ENCODE measurements at places on chromosomes 7 and 10.

- no peak for DNase-seq
Measured at GRCh38 chr7:91050677-91051076, 213.6 kb upstream of the FZD1 start.

GRCh38 chr7:77393261-77393660 lies 22.9 kb downstream of the GSAP start:
- no peak for DNase-seq

GRCh38 chr10:8581521-8582225 lies 527.2 kb downstream of the GATA3 start:
- DNase-seq: no peak

DNA sequence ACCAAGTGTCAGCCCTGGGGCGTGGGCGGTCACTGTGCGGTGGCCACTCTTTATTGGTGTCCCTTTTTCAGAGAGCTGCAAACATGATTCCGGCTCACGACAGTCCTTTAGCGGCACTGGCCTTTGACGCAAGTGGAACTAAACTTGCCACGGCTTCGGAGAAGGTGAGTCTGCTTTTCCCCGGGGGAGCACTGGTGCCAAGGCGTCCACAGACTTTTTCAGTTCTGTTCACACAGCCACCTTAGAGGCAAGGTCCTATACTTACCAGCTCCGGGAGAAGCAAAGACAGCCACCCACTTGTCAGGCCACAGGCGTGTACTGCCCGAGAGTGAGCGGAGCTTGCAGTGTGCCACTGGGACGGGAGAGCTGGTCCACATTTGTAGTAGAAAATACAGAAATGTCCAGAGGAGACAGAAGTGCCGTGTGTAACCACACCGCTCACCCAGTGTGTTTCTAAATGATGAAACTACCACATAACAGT lies 27.9 kb downstream of the WIPI2 start:
- DNase-seq: no peak

DNA sequence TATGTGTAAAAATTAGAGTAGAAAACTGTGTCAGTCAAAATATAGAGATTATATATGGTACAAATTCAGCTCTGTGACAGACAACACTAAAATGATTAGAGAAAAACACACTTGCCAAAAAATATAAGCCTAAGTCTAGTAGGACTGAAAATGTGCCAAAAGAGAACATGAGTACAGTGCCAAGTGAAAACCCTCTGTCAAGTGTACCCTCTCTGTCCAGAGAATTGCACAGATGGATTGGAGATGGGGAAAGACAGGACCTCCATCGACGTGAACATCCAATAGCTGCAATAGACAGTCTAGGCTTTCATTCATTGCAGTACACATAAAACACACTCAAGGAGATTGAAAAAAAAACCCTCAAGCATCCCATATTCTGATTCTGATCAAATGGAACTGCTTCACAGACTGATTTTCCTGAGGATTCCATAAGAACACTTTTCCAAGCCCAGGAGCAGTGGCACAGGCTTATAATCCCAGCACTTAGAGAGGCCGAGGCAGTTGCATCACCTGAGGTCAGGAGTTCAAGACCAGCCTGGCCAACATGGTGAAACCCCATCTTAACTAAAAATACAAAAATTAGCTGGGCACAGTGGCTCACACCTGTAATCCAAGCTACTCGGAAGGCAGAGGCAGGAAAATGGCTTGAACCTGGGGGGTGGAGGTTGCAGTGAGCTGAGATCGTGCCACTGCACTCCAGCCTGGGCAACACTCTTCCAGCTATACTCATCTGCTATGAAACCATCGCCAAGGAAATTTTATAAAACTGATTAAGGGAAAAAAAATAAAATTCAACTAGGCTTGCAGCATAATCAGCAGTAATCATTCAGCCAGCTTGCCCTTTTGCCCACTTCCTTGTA lies 110.0 kb upstream of the TRIM24 start:
- no peak for DNase-seq

DNA sequence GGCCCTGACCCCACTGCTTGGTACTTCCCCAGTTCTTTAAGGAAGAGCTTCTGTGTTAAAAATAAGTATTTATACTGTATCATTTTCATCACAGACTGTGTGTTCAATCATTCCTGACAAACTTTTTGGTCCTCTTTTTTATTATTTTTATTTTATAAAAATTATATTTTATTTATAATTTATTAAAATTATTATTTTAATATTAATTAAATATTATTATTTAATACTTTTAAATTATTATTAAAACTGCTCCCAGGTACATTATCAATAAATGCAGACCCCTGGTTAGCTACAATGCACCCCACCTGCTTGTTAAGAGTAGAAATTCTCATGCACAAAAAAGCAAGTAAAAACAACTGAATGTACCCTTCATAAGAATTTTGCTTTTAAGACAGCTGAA lies 172.0 kb downstream of the GLI3 start:
- no peak for DNase-seq

DNA sequence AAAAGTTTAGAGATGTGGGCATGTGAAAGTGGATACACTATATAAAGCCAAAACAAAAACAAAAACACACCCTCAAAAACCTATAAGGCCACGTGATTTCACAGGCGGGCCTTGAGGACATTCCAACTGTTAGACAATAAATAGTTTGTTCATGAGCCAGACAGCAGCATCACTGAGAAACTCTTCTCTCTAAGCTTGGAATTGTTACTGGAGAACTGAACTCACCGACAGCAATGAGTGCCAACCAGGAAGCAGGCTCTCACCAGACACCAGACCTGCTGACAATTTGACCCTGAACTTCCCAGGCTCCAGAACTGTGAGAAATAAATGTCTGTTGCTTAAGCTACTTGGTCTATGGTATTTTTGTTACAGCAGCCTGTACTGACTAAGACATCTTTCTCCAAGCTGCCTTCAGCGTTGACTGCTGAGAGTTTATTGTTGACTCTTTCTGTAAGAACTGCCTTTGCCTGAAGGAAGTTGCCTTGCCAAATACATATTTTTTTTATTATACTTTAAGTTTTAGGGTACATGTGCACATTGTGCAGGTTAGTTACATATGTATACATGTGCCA lies 107.5 kb downstream of the EPDR1 start:
- DNase-seq: no peak
